CD4-positive, alpha-beta T cell treated with Interferon gamma for 1 hour (primary cell): ENCODE measurements at places on chromosomes 4 and X.

DNA sequence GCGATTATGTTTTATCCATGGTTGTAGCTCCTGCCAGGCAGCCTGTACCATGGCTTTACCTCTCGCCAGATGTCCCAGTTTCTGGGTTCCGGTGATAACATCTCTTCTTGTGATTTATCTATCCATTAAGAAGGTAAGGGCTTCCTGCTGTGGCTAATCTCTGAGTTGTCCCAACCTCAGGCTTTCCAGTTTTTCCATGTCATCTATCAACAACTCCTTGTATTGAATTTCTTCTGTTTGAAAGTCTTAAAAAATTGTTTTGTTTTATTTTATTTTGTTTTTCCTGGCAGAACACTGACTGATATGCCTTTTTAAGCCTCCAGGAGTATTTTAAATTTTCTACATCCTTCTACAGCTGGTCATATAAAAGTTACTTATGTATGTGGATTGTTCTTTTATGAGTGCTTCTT, 241.9 kb downstream of the ANTXR2 start:
- no peak for DNase-seq

DNA sequence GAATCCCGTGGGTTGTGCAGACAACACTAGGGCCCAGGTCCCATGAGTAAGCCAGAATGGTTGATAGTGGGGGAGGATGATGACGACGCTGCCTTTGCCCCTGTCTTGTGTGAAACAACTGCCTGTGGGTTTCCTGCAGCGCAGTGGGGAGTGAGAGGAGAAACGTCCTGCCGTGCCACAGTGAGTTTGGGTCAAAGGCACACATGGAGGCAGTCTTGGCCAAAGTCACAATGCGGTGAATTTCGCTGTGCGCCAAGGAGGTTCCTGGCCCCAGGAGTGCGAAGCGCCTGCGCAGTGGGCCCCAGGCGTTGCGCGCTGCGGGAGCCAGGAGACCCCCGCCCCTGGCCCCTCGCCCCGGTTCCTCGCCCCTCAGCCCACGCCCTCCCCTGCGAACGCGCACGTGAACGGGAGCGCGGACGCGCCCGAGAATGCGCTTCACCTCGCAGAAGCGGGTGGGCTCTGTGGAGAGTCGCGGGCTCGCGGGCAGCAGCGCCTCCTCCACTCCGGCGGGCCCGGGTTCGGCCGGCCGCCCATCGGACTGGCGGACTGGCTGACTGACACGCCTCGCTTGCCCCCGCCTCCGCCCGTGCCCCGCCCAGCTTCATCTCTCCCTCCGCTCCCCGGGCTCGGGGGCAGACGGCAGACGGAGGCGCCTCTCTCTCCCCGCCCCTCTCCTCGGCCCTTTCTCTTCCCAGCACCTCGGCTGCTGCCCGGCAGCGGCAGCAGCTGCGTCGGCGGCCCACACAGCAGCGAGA, at the start of gene NUDT10:
Gene NUDT10 (plus strand): TSS at position 635 of the 755 bp plus-strand sequence. CDS start 144 bp downstream, outside the sequence.
- no peak for DNase-seq

- no peak for DNase-seq
Observed at GRCh38 chr4:183388021-183388420, 56.4 kb upstream of the CDKN2AIP start.

DNA sequence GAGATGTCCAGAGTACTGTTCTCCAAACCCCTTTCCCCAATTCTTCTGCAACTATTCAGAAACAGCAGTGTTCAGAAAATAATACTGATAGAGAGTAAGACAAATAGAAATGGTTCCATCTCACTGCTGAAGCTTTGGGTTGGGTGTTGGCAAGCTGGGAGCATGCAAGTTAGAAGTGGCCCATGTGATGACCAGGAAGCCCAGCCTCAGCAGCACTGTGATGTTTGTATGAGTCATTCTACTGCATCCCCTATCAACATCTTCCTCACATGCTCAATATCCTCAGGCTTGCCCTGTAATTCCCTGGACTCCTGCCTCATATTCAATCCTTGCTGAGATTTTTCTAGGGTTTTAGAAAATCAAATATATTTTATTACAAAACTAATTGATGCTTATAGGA, 96.5 kb downstream of the CHRDL1 start:
- no peak for DNase-seq

GRCh38 chrX:151019856-151020255, 36.7 kb downstream of the HMGB3 start:
- no peak for DNase-seq

DNA sequence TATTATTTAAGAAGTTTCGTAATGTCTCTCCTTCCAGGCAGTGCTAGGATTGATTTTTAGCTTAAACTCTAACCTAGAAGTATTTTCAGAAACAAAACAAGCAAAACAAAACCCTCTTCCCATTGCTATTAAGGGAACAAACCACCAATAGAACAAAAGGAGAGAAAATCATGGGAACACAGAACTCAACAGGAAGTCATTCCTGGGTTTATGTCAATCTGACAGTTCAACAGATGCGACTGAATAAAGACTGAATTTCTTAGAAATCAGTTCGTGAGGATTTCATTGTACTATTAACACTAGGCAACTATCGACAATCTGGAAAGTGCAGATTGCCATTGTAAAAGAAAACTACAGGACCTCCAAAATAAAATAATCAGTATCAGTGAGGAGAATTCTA, 229.1 kb upstream of the SMIM31 start:
- DNase-seq = no peak

GRCh38 chr4:74932832-74933561, at the start of gene PARM1:
PARM1 (plus strand) TSS chr4:74933116; CDS start chr4:74933328, 212 bp downstream.
- peak; percentile 73 for DNase-seq

DNA sequence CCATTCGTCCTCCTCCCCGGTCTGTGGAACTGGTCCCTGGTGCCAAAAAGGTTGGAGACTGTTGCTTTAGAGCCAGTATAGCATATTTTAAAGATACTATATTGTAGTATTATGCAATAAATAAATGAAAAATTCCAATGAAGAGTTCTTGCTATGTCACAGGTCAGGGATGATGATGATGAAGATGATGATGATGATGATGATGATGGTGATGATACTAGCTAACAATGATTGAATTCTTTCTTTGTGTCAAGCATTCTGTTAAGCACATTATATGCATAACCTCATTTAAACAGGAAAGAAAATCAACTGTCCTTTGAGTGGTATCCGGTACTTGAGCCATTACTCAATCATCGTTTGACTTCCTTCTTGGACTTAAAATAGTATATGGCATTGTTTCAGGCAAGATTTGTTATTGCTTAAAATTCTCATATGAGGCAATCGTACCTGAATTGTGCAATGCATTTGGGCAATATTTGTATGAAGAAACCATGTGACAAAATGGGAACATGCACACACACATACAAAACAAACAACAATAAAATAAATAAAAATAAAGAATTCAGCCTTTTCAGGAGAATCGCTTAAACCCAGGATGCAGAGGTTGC, 22.8 kb upstream of the TLR2 start:
- DNase-seq = no peak

GRCh38 chr4:2608291-2608690, 71.8 kb downstream of the FAM193A start:
- no peak for DNase-seq

GRCh38 chr4:38455092-38455862, 208.7 kb upstream of the KLF3 start:
- DNase-seq = no peak

- DNase-seq = no peak
Observed at GRCh38 chr4:184662236-184662635, 12.7 kb downstream of the PRIMPOL start.

- DNase-seq = no peak
Observed at GRCh38 chrX:130682990-130683389, 220.0 kb downstream of the ENOX2 start.

DNA sequence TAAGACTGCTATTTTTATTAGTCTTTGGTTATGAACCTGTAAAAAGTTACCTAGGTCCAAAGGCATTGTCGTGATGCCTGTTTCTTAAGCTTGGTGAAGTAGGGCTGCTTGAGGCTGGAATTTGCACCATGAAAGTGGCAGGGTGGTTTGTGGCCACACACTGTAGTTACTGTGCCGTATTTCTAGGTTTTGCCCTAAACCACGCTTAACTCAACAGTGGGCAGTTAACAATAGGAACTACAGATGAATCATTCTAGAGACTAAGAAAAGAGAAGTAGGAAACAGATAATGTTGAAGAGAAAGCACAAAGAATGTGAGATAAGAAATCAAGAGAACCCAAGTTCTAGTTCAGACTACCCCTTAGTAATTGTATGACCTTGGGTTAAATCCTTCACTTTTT, 11.5 kb downstream of the ETNPPL start:
- DNase-seq = no peak

- no peak for DNase-seq
Observed at GRCh38 chrX:786441-786881, 155.9 kb downstream of the SHOX start.

DNA sequence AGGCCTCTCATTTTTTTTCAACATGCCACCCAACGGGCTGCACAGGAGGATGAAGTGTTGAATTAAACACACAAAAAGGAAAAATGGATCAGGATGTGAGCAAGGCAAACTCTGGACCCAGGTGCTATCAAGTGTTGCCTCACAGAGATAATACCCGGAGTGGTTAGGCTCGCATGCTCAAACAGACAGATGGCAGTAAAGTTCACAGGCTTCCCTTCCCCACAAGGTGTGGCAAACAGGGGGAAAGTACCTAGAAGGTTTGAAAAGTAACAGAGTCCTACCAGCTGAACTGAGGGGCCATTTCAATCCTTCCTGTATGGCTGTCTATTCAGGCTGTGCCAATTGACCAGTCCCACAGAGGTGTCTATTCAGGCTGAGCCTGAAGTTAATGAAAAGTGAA, 123.9 kb upstream of the GC start:
- DNase-seq = no peak

GRCh38 chr4:38782452-38783108, at the start of gene TLR10:
TLR10 (minus strand) TSS chr4:38782990; CDS start chr4:38775590, 7,400 bp downstream.
- peak; percentile 51 for DNase-seq

- DNase-seq = peak; percentile 86
Observed at GRCh38 chr4:40238700-40239548, 42.1 kb downstream of the RHOH start.

- no peak for DNase-seq
Observed at GRCh38 chr4:137572163-137572562, 39.9 kb upstream of the PCDH18 start.

DNA sequence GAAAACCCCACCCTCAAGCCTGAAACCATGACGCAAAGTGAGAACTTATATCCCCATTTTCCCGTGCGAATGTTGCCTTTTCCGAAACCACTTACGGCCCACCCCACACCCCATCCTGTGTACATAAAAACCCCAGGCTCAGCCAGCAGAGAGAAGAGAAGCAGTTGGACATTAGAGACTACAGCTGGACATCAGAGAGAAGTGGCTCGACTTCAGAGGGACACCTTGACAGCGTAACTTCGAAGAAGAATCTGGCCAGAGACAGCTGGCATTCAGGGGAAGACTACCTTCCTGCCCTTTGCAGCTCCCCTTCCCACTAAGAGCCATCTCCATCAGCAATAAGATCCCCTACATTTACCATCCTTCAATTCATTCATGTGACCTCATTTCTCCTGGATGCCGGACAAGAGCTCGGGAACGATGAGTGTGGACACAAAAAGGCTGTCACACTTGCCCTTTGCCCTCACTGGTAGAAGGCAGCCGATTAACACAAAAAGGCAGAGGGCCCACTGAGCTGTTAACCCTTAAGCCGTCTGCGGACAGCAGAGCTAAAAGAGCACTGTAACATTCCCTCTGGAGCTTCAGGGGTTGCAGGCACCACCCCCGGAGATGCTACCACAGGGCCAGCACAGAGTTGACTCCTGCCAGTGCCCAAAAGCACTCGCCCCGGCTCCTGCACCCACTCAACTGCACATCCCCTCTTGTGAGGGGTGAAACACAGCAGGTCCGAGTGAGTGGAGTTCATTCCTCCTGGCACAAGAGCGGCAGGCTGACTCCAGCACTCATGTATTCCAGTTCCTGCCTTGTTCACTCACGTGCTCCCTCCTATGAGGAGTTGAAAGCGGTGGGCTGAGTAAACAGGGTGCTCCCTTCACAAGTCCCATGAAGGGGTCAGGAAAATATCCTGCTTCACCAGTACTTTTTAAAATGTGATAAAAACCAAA, 7.5 kb downstream of the CHM start:
- no peak for DNase-seq

DNA sequence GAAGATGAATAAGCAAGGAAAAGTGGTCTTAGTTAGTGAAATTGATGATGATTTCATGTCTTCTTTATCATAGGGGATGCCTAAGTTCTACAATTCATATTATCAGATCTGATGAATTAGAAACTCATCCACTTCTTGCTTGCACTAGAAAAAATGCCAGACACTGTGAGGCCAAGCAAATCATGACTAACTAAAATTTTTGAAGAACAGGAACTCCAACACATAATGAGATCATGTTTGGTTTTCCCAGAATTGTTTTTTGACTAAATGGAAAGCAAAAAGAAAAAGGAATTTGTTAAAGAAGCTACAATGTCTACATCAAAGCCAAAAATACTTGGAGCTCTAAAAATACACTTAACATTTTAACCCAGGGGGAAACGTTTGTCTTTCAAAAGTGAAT, 120.4 kb downstream of the ARSF start:
- DNase-seq = no peak

DNA sequence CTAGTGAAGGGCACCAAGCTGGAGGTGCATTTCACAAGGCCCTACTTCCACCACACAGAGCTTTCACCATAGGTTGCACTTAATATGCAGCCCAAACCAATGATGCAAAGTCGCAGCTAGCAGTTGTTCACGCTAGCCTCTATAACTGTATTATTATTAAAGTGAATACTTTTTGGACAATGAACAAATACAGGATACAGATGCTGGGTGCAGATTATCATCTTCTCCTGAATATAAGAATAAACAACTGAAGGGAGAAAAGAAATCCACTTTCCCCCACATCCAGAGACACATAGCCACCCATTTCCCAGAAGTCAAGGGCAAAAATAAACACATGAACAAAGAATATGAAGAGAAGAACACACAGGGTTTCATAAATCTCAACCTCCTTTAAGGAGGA, 107.2 kb downstream of the PRDM5 start:
- DNase-seq = no peak

DNA sequence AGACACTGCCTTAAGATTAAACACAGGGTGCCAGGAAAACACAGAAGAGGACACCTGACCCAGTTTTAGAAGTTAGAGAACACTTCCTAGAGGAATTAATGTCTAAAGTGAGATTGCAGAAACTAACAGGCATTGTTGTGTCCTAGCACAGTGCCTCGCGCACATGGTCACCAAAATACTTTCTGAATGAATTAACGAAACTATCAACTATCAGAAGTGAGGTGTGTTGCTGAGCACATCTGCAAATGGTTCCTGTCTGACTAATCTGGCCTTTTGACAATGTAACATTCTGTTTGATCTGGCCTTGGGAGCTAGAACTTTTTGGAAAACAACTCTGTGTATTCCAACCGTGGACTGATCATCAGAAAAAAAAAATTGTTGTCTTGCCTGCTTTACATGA, 556.8 kb upstream of the LCORL start:
- no peak for DNase-seq

DNA sequence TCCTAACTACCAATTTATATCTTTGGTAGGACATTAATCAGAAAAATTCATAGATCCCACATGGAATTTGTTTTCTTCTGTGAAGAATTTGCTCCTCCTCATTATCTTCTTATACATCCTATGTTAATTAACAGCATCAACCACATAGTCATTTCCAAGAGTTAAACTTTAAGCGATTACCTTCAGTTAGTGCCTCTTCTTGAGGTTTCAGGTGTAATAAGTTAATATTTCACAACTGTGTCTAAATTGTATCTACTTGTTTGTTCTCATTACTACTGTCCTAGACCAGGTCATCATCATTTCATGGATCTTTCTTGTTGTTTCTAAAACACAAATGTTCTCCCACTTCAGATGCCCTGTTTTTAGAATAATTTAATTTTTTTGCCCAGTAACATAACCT, 457.9 kb downstream of the FAT4 start:
- DNase-seq = no peak
